ENCODE measurements at places on chromosomes 7 and 10.

DNA sequence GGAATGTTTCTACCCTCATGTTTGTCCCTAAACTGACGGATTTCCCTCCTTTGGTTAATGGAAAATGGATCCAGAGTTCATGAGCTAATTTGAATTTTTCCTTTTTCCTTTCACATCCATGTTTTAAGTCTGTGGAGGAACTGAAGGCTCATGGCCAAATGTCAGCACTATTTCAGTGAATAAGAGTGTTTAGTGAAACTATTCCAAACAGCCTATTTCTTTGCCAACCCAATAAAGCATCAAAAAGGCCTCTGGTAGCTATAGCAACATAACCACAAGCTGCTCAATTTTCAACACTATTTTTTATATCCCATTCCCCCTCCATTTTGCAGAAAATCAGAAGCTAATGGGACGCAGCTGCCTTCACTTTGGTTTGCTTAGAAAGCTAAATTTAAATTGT, 1454.1 kb downstream of the GATA3 start:
- no peak for DNase-seq

DNA sequence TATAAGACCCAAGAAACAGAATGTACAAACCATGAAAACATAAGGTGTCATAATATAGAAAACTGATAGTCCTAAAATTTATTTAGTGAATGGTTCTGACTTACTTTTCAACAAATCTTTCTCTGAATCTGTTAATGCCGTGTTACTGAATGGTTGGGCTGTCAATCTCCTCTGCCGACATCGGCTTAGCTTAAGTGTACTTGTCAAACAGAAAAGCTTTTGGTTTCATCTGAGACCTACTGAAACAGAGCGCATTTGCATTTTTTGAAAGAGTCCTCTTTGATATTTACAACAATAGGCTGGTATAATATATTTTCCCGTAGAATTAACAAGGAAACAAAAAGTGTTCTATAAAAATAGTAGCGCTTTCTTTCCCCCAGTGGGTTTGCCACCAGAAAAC, 120.9 kb upstream of the ZNF804B start:
- no peak for DNase-seq

DNA sequence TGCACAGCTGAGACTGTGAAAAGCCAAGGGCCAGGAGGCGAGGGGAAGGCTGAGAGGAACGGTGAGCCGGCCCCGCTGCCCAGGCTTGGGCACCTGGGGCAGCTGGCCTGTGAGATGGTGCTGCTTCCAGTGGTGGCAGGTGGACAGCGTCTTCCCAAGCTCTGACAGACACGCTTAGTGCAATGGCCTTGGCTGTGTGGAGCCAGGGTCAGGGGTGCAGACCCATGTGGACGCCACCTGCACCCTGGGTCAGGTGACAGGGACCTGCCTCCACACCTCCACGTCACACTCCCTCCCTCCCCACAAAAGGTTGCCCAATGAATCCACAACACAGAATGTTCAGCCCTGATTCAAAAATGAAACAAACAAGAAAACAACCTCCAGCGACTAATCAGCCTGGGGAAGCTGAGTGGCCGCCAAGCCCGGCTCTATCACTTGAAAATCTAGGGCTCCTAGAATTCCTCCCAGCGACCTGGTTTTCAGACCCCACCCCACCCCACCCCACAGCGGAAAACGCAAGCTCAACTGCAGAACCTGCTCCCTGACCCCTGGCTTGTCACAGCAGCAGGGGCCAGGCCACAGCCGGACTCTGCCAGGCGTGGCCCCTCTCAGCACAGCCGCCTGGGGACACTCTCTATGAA, 54.3 kb downstream of the PRKAG2 start:
- no peak for DNase-seq

GRCh38 chr7:112422842-112423496, 27.3 kb upstream of the IFRD1 start:
- DNase-seq, result no peak

GRCh38 chr7:31082447-31082846, 30.3 kb downstream of the ADCYAP1R1 start:
- DNase-seq, result no peak

GRCh38 chr7:108529341-108529740, 3.4 kb upstream of the PNPLA8 start:
- DNase-seq, result no peak
